Activated CD8-positive, alpha-beta memory T cell treated with anti-CD3 and anti-CD28 coated beads, Interleukin-2, amount 10 ng/mL, durations not matched to agents 7 days and 5 days (primary cell): ENCODE measurements at places on chromosomes 4 and X. TPM values are rescaled to one million over a fixed set of nuclear protein-coding genes. Genes with fewer than 3 reads are reported as not detected.

- H3K27ac ChIP-seq: no peak overlapping the region
- no peak for DNase-seq
- H3K36me3 ChIP-seq: no peaks in the 10 kb centered on the region
- H3K4me3 ChIP-seq: no peak overlapping the region
- H3K4me1 ChIP-seq: peaks cover 1% of the 10 kb centered on the region
These were observed 348.1 kb downstream of the RAPGEF2 start for GRCh38 chr4:159451006-159451405.

DNA sequence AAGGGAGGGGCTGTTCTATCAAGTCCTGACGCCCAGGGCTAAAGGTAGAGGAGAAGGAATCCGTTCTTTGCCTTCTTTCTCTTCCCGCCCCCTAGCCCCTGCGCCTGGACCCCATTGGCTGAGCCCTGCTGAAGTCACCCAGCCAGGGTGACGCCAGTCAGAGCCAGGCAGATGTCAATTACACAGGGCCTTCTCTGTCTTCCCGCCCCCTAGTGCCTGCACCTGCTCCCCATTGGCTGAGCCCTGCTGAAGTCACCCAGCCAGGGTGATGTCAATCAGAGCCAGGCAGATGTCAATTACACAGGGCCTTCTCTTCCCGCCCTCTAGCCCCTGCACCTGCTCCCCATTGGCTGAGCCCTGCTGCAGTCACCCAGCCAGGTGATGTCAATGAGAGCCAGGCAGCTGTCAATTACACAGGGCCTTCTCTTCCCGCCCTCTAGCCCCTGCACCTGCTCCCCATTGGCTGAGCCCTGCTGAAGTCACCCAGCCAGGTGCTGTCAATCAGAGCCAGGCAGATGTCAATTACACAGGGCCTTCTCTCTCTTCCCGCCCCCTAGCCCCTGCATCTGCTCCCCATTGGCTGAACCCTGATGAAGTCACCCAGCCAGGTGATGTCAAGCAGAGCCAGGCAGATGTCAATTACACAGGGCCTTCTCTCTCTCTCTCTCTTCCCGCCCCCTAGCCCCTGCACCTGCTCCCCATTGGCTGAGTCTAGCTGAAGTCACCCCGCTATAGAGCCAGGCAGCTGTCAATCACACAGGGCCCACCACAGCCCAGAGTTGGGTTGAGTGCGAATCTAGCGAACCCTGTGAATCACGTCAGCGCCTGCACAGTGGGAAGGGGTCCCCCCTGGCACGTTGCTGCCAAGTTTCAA is 46.4 kb downstream of the ASMT start:
- H3K4me3 ChIP-seq: peak overlapping the region; percentile 95
- peak; percentile 99 for DNase-seq
- H3K36me3 ChIP-seq: peaks cover 38% of the 10 kb centered on the region
- H3K4me1 ChIP-seq: peaks cover 45% of the 10 kb centered on the region
- peak overlapping the region; percentile 99 for H3K27ac ChIP-seq
- H3K27me3 ChIP-seq: no peaks in the 10 kb centered on the region

DNA sequence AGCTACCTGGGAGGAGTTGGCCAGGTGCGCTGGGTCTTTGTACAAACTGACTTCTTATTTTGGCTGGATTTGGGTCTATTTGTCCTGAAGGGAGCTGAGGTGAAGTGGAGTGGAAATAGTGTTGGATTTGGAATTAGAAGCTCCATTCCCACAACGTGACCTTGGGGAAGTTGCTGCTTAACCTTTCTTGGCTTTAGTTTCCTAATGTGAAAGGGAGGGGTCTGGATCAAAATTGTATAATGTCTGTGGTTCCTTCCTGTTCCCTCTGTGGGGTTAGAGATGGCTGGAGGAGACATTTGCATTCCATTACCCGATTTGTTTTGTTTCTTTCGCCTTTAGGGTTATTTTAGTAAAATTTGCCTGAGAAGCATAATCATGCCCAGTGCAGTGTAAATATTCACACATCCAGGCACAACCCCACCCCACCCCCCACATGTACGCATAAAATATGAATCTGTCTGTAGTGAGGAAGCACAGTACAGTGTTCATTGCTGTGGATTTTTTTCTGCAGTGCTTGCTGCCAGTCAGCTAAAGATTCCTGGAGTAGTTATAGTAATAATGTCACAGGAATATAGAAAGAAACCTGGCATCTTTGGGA is 21.5 kb downstream of the JADE1 start:
- H3K4me3 ChIP-seq: no peak overlapping the region
- DNase-seq: no peak
- H3K27ac ChIP-seq: no peak overlapping the region
- H3K27me3 ChIP-seq: no peaks in the 10 kb centered on the region
- H3K4me1 ChIP-seq: peaks cover 24% of the 10 kb centered on the region

GRCh38 chr4:188127214-188127874 is 11.9 kb upstream of the TRIML1 start:
- no peak for DNase-seq
- H3K4me1 ChIP-seq: no peaks in the 10 kb centered on the region
- no peaks in the 10 kb centered on the region for H3K27me3 ChIP-seq
- peaks cover 1% of the 10 kb centered on the region for H3K36me3 ChIP-seq

TGIF2LX gene
- not detected for total RNA-seq

TIMP1 gene
- total RNA-seq: 23.5 TPM

- no peaks in the 10 kb centered on the region for H3K27me3 ChIP-seq
- H3K4me3 ChIP-seq: no peak overlapping the region
- no peaks in the 10 kb centered on the region for H3K4me1 ChIP-seq
- H3K36me3 ChIP-seq: no peaks in the 10 kb centered on the region
- no peak for DNase-seq
These were observed 646.2 kb downstream of the TRAM1L1 start for GRCh38 chr4:116438981-116439729.

IQCM gene
- not detected for total RNA-seq

DNA sequence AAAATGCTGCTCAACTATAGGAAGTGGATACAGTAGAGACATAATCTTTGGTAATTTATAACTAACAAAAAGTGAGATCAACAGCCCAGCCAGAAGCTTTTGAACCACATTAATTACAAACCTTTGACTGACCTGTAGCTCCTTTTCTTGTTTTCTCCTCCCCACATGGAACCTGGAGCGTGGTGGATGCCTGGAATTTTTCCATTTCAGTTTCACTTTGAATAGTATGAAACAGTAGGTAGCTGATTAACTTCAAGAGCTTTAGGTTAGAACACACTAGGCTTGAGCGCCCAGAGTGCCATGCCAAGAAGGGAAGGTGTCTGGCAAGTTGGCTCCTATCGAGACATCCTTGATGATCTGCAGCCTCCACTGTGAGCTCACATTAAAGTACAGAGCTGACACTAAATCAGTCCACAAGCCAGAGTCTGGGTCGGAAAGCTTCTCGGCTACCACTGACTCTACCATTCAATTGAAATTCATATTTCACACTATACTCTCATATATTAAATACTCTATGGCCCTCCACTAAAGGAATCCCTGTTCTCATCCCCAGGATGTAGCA is 143.4 kb downstream of the GLRA2 start:
- H3K27me3 ChIP-seq: no peaks in the 10 kb centered on the region
- no peak overlapping the region for H3K27ac ChIP-seq
- DNase-seq: no peak
- H3K36me3 ChIP-seq: no peaks in the 10 kb centered on the region
- H3K4me3 ChIP-seq: no peak overlapping the region

SLC25A43 gene
- 8.9 TPM for total RNA-seq

DNA sequence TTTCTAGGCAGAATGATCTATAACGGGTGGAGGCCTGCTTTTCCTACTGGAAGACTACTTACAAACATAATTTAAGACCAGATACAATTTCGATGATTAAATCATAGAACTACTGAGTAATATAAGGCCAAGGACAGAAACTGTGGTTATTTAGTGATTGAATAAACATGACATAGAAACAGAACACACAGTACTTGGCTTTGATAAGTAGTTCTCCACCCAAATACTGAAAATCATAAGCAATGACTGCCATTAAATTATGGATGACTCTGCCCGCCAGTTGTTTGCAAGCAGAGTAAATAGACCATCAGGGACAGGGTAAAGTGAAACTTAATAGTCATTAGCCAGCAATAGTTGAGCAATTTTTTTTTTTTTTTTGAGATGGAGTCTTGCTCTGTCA is 17.2 kb upstream of the SMIM14 start:
- no peak overlapping the region for H3K4me3 ChIP-seq
- H3K27ac ChIP-seq: no peak overlapping the region
- peaks cover 20% of the 10 kb centered on the region for H3K4me1 ChIP-seq
- H3K27me3 ChIP-seq: peaks cover 2% of the 10 kb centered on the region
- DNase-seq: no peak
- H3K36me3 ChIP-seq: no peaks in the 10 kb centered on the region

DKK2 gene
- not detected for total RNA-seq

GRCh38 chr4:121360495-121360894 is 20.3 kb downstream of the QRFPR start:
- H3K27me3 ChIP-seq: peaks cover 13% of the 10 kb centered on the region
- DNase-seq: no peak
- no peak overlapping the region for H3K27ac ChIP-seq
- H3K36me3 ChIP-seq: no peaks in the 10 kb centered on the region

USP38 gene
- 30.9 TPM for total RNA-seq

DNA sequence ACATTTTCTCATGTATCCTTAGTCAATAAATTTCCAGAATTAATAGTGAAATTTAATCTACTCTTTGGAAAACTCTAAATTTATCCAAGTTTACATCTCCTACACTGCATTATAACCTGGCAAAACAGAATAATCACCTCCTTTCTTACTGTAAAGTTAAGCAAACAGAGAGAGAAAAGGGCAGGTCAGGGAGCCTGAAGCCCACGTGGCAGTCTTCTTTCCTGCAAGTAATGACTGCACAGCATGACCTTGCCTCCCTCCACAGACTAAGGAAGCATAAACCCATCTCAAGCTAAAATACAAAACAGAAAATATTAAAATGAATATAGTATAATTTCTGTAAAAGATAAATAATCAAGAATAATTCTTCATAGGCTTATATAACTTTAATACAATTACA is 1153.0 kb downstream of the C4orf33 start:
- H3K4me3 ChIP-seq: no peak overlapping the region
- no peaks in the 10 kb centered on the region for H3K27me3 ChIP-seq
- DNase-seq: no peak
- H3K4me1 ChIP-seq: no peaks in the 10 kb centered on the region

DNA sequence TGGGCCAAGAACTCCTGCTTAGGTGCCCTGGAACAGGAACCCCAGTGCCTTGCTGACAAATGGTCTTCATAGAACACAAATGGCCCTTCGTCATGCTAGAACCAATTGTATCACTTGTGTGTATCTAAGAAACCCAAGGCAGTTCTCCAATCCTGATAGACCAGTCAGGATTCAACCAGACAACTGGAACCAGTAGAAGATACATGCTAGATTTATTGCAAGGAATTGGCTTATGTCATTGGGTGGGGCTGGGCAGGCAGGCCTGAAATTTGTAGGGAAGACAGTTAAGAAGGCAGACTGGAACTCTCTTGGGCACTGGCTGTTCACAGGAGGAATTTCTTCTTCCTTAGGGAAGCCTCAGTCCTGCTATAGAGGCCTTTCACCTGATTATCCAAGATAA is 17.0 kb upstream of the TBL1X start:
- H3K4me3 ChIP-seq: no peak overlapping the region
- no peak for DNase-seq
- H3K4me1 ChIP-seq: no peaks in the 10 kb centered on the region
- H3K27me3 ChIP-seq: no peaks in the 10 kb centered on the region

DNA sequence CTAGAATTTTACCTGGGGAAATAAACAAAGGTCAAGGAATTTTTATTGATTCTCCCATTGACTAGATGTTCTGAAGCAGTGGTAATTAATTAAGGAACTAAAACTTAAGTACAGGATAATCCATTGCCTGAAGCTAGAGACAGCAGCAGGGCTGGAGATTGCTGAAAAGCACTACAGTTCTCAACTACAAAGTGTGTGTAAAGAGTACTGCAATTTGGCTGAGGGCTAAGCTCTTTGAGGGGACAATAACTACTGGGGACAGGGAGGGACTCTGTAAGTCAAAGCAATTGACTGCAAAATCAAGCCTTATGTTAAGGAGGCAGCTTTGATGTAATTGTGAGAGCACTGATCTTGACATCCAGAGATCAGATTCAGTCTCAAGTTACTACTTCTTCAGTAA is 260.4 kb downstream of the GALNTL6 start:
- DNase-seq: no peak
- no peaks in the 10 kb centered on the region for H3K27me3 ChIP-seq
- H3K4me1 ChIP-seq: no peaks in the 10 kb centered on the region
- H3K27ac ChIP-seq: no peak overlapping the region
- no peak overlapping the region for H3K4me3 ChIP-seq

- H3K27ac ChIP-seq: no peak overlapping the region
- H3K4me1 ChIP-seq: peaks cover 13% of the 10 kb centered on the region
These were observed 29.6 kb downstream of the TLR10 start for GRCh38 chr4:38752941-38753806.

- no peak overlapping the region for H3K4me3 ChIP-seq
- peaks cover 8% of the 10 kb centered on the region for H3K4me1 ChIP-seq
- H3K36me3 ChIP-seq: no peaks in the 10 kb centered on the region
- no peak for DNase-seq
- peaks cover 42% of the 10 kb centered on the region for H3K27me3 ChIP-seq
These were observed 40.2 kb downstream of the ADH7 start for GRCh38 chr4:99394896-99395295.

DNA sequence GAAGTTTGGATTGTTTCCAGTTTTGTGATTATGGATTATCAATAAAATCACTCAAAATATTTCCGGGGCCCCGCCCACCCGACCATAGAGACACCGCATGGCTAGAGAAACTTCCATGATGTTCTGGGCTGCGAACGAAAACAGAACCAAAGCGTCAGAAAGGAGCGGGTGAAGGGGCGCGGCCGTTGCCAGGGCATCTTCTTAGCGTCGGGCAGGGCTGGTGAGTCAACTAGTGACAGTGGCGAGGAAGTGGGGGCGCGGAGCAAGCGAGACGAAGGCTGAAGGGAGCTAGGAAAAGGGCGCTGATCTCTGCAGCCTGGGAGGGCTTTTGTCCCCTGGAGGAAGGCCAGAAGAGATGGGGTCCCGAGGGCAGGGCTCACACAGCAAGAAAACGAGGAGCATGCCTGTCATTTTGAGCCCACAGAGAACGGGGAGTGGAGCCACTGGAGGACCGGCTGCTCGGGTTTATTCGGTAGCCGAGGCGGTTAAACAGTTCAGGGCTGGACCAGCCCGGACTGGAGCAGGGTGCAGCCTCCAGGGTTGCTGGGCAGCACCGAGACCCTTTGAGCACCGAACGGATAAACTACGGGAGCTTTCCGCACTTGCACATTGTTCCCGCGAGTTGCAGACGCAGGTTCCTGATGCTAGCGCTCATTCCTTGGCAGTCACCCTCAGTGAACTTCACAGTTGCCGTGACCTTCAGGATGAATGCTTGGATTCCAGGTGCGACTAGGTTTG is 298.1 kb upstream of the TRPC5 start:
- DNase-seq: no peak
- no peaks in the 10 kb centered on the region for H3K36me3 ChIP-seq
- H3K27me3 ChIP-seq: no peaks in the 10 kb centered on the region
- H3K4me3 ChIP-seq: no peak overlapping the region

MTNR1A gene
- total RNA-seq: not detected
